ENCODE measurements at places on chromosomes 5 and 9.

GRCh38 chr5:175579742-175580432 is 78.0 kb upstream of the HRH2 start:
- no peak for DNase-seq

GRCh38 chr5:159097784-159098602 is 1.7 kb downstream of the EBF1 start:
- DNase-seq, result no peak

DNA sequence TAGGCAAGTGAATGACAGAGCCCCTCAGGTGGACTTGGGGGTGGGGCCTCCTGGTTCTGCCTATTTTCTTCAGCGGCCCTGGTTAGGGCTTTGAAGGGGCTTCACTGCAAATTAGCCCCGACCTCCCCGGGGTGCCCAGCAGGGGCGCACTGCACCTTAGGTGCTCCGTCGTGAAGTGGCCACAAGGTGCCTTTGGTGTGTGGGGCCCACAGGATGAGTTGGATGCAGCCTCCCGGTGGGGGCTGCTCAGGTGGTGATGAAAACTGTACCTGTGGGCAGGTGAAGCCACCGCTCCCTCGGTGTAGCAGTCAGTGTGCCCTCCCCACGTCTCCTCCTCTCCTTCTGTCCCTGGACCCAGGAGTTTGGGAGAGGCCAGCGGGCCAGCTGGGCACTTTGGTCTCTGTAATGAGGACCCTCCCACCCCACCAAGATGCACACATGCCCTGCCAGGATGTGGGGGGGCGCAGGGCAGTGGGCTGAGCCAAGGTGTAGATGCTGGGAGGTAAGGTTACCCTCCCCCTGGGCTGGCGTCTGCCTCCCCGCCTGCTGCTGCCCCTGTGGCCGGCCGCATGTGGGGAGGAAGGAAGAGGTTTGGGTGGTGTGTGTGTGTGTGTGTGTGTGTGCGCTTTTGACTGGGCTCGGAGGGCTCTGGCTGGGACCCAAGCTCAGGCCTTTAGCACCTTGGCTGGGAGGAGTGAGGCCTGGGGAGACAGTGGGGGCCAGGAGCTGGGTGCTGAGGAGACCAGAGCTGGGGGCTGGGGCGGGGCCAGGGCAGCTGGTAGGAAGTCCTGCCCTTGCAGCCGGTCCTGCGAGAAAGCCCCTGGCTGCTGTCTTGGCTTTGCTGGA is 55.6 kb downstream of the RXRA start:
- DNase-seq, result peak; percentile 30

DNA sequence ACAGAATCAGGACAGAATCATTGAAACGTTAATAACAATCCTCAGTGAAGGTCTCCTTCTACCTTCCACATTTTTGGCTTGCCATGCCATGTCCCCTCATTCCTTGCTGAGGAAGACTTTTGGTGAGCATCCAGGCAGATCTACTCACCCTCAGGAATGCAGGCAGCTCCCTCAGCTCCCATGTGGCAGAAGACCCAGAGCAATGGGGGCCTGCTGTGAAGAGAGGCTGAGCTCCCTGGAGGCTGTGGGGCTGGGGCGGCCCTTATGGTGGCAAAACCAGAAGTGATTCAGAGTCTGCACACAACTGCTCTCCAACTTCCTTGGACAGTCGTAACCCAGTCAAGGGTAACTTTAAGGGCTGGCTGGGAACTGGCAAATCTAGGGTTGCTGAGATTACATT is 247.2 kb upstream of the EFNA5 start:
- DNase-seq, result no peak

- no peak for DNase-seq
These were observed 24.1 kb downstream of the RANBP3L start for GRCh38 chr5:36277521-36278176.

DNA sequence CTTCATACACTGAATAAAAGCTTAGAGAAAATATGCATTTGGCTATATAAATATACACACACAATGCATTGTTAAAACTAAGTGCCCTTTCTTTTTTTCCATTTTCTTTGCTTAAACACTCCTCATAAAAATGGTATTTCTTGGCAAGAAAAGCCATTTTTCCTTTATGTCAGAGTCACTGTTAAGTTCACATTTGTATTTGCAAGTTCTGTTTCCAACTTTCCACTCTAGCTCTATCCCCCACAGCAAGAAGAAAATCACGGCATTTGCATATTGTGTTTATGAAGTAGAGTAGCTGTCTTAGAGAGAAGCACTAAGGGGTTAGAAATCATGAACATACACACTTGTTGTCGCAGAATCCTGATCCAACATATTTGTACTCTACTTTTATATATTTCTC is 662.1 kb upstream of the MEF2C start:
- no peak for DNase-seq
